ENCODE measurements at places on chromosomes 1 and 21.

GRCh38 chr1:244665771-244666217, 12.9 kb downstream of the DESI2 start:
- DNase-seq, result no peak

DNA sequence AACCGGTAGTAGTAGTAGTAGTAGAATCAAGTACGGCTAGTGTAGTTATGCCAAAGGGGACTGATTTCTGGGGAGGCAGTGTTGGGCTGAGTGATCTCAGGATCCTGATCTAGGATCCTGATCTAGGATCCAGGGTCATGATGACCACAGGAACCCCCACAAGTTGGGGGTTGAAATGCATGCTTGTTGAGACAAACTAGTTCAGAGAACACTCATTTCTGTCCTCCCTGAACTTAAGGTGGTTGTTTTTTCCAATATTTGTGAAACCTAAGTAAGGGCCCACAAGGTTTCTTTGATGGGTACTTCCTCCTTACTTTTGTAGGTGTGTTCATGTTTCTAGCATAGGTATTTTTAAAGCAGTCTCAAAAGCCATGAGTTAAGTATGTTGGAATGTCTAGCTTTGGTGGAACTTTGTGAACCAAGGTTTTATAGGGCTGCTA, 33.9 kb upstream of the PDC start:
- no peak for DNase-seq

DNA sequence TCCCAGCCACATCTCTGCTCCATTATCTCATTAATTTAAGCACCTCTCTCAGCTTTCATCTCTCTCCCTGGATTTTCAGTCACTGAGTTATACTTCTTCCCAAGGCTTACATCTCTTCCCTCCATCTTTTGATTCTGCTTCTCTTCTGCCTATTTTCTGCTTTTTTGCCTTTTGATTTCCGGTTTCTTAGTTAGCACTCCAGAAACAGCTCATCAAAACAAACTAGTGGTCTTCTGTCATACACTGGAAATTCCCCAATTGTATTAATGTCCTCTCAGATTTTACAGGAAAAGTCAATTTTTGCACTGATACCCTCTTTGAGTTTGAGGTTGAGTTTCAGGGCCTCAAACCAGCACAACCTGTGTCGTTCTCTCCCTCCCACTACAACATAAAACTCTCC, 1.5 kb downstream of the LCE3E start:
- DNase-seq, result no peak

GRCh38 chr1:46364612-46365011, 24.0 kb downstream of the NSUN4 start:
- no peak for DNase-seq

GRCh38 chr1:207805841-207806421, 54.1 kb downstream of the CD46 start:
- DNase-seq, result no peak

DNA sequence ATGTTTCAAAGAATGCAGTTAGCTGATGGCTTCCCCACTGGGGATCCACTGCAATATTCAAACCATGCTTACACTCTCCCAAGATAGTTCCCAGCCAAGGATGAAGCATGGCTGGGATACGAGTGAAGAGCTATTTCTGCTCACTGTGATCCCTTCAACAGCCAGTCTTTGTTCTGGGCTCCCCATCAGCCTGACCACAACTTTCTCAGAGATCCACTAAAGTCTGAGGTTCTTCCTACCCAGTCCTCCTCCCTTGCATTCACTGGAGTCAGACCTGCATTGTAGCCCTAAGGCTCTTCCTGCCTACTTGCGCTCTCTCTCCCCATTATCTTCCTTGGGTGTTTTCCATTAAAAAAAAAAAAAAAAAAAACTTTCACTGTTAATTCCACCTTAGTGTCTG, 101.4 kb downstream of the TTLL7 start:
- DNase-seq, result no peak

GRCh38 chr1:76227621-76228020, 153.1 kb downstream of the ST6GALNAC3 start:
- no peak for DNase-seq

DNA sequence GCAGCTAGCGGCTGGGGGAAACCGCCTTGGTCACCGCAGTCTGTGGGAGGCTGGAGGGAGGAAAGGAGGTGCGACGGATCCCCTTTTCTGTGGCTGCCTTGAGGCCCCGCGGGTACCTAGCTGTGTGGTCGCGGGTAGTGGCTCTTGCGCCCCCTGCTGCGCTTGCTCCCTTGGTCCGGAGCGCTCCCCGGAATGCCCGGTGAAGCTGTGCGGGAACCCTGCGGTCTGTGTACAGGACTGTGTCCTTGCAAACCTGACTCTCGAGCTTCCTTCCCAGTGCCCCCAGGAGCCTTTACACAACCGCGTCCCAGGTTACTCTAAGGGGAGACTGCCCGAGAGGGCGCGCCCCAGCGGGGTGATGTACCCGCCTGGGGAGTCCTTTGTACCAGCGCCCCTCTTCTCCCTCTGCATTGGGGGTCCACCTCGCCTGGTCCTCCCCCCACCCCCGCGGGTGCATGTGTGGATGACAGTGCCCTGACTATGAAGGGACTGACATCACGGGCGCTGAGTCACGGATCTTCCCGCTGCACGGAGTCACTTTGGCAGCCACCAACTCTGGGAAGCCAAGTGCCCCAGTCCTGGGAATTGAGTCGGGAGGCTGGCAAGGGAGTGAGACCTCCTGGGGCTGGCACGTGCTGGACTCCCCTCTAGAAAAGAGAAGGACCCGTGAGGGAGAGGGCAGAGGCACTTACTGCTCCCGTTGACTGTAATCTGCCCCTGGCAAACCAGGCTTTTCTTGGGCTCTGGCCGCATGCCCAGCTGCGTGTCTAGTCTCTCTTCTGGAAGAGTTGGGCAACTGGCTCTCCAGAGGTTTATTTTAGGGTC, 816 bp downstream of the IL6R start:
- DNase-seq, result peak; percentile 16

DNA sequence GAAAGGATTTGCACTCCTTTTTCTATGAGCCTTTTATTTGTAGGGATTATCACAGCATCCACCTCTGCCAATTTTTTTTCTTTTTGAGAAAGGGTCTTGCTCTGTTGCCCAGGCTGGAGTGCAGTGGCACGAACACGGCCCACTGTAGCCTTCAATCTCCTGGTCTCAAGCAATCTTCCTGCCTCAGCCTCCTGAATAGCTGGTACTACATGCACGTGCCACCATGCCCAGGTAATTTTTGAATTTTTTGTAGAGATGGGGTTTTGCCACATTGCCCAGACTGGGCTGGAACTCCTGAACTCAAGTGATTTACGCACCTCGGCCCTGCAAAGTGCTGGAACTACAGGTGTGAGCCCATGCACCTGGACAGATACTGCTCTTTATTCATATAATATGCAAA, 2.1 kb downstream of the SAMSN1 start:
- DNase-seq, result no peak

DNA sequence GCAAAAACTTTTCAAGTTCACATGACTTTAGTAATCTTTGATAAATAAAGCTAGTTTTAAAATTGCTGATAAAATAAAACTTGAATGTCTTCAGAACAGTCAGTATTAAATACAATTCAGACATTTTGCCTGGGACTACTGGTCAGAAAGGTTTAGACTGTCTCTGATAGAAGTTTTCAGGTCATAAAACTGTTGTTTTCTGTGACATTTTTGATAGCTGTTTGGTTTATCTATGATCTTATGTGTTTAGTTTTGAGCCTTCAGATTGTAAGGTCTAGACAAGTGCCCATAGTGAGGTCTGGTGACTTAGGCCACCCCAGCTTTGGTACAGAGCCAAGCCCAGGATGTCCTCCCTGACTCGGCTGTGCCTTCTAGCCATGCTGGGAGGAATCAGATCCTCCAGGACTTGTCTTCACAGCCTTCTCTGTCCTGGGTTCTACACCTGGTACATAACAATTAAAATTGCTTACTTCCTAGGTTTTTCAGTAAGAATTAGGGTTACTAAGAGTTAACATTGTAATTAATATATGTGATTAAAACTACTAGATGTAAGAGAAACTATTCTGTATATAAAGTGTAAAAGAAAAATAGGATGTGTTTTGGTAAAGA, 15.1 kb upstream of the DNAH14 start:
- DNase-seq, result no peak

DNA sequence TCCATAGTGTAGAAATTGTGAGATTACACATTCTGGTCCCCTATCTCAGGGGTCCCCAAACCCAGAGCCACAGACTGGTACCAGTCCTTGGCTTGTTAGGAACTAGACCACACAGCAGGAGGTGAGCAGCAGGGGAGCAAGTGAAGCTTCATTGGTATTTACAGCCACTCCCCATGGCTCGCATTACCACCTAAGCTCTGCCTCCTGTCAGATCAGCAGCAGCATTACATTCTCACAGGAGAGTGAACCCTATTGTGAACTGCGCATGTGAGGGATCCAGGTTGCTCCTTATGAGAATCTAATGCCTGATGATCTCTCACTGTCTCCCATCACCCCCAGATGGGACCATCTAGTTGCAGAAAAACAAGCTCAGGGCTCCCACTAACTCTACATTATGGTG, 229.7 kb upstream of the IRF2BP2 start:
- no peak for DNase-seq

DNA sequence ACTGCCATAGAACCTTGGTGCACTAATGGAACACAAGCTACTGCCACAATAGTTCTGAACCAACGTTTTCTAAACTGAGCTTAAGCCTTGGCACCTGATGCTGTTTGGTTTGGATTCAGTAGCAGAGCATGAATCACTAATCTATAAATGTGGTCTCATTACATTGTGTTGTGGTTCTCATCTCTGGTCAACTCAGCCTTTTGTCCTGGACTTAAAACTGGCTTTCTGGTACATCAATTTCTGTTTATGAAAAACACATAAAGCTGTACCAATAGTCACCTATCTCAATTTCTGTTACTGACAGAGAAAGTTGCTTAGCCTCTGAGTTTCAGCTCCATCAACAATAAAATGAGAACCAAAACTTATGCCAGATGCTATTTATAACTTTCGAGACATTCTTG, 197.5 kb upstream of the KIAA0040 start:
- DNase-seq, result no peak

- no peak for DNase-seq
These were observed 39.5 kb upstream of the CR2 start for GRCh38 chr1:207414606-207415108.

DNA sequence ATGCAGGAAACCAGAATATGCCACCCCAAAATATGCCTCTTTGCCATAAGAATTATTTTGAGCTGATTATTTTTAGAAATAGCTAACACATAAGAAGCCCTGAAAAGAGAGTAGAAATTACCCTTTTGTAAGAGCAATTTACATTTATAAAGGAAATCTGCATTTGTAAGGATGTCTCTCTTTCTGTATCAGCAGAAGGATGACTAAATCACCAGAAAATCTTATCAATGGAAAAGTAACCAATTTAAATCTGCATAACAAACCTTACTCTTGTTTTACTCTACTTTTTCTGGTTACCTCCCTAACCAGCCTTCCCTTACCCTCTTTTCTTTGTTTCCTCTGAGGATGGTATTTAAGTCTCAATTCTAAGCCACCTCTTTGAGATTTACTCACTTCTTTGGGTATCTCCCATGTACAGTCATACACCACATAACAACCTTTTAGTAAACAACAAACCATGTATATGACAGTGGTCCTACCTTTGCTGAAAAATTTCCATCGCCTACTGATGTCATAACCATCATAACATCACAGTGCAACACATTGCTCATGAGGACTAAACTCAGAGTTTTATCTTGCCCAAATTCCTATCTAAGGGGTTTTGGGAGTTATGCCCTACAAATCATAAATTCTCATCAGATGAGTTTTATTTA, 126.6 kb upstream of the PLPPR4 start:
- DNase-seq, result no peak

GRCh38 chr1:29876902-29877301, 640.6 kb downstream of the PTPRU start:
- no peak for DNase-seq

GRCh38 chr1:42358791-42359190, 21.8 kb upstream of the RIMKLA start:
- no peak for DNase-seq

DNA sequence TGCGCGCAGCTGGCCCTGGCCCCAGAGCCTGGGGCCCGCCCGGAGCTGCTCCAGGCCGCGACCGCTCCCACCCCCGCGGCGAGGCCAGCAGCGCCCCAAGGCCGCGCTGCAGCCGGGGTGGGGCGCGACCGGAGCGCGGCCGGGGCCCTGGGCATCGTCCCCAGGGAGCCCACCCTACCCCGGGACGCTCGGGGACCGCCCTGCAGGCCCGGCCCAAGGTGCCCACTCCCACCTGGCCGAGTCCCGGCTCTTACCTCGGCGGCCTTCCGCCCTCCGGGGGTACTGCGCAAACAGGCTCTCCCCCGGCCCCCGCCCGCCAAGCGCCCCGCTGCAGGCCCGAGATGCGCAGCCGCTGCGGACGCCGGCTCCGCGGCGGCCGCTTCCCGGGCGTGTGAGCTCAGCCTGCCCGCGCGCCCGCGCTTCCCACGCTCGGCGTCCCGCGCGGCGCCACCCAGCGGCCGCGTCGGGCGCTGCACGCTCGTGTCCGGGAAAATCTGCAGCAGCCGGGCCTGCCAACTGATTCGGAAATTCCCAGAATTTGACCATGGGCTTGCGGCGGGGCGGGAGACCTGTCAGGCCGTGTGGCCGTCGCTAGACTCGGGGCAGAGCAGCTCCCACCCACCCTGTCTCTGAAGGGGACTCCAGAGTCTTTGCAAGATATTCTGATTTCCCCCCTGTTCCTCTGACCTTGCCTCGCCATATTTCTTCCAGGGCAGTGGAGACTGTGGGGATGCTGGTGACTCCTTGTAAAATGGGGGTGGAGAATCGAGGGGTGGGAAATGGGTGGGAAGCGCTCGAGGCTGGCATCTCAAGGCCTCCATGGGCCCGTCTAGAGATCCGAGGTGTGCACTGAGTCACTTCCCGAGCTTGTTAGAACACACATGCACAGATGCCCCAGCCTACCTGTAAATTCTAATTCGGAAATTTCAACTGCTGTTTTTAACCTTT, 41.9 kb downstream of the CD34 start:
- peak; percentile 28 for DNase-seq

- no peak for DNase-seq
These were observed at the start of gene CFAP74 for GRCh38 chr1:2003541-2004131. Gene CFAP74, minus strand, starts transcription at chr1:2003786. Its CDS starts 12,830 bp downstream, at chr1:1990956.

DNA sequence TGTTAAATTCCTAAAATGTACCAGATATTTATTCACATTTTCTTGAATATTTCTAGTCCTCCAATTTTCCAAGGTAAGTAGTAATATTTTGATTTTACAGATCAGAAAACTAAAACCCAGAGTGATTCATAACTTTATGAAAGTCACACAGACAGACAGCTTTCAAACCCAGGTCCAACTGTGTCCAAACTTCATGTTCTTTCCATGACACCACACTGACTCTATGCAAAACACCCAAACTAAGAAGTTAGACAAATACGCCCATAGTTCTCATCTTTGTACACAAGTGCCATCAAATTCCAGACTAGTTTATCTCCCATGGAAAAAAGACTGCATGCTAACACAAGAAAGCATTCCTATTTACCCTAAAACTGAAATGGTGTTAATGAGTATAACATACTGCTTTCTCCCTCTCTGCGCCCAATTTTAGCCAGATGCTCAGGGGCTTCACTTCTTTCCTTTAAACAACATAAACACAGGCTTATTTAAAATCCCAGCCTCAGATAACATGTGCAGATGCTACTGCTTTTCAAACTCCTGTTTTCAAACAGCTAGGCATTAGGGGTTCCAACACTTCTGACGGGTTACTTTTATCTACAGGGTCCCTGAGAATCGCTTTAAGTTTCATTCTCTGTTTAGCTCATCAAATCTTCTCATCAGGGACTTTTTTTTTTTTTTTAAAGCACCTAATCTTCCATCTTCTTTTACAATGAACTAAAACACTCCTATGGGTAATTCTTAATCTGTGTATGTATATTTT, 44.6 kb downstream of the WASF2 start:
- no peak for DNase-seq

GRCh38 chr1:99599678-99600175, 46.2 kb upstream of the PALMD start:
- no peak for DNase-seq

GRCh38 chr1:38093569-38094520, 47.3 kb upstream of the POU3F1 start:
- DNase-seq, result no peak

Measured in activated naive CD4-positive, alpha-beta T cell (primary cell).